ENCODE measurements at places on chromosomes 6 and 20. TPM values are rescaled to one million over a fixed set of nuclear protein-coding genes. Genes with fewer than 3 reads are reported as not detected.
A peak's percentile ranks its signal among the peaks of the same experiment; 100 is the strongest.

DNA sequence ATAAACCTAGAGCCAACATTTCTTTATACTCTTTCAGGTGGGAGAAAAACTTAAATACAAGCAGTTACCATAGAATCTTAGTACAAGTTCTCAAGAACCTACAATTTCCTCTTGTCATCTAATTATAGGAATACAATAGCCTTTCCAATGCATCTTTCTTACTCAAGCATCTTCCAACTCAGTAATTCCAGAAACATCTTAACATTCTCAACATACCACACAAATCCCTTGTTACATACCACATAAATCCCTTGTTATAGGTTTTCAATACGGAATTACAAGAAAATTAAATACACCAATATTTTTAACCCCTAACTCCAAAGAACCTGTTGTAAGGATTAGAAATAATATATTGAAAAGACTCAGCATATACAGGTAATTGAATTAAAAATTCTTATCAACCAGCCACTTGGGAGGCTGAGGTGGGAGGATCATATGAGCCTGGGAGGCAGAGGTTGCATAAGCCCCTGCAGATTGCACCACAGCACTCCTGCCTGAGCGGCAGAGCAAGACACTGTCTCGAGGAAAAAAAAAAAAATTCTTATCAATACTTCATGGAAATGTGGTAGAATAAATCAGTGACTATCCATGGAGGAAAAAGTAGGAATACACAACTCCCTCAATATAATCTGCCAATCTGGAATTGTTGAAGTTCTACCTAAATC is 127.5 kb upstream of the CCDC28A start:
- no peak overlapping the region for H3K4me3 ChIP-seq
- H3K36me3 ChIP-seq, result no peaks in the 10 kb centered on the region
- H3K27me3 ChIP-seq, result no peaks in the 10 kb centered on the region

- H3K4me1 ChIP-seq, result no peaks in the 10 kb centered on the region
- H3K27me3 ChIP-seq, result peaks cover 5% of the 10 kb centered on the region
- H3K4me3 ChIP-seq, result no peak overlapping the region
- H3K36me3 ChIP-seq, result no peaks in the 10 kb centered on the region
Observed at GRCh38 chr6:40349123-40349900, 237.9 kb downstream of the LRFN2 start.

DNA sequence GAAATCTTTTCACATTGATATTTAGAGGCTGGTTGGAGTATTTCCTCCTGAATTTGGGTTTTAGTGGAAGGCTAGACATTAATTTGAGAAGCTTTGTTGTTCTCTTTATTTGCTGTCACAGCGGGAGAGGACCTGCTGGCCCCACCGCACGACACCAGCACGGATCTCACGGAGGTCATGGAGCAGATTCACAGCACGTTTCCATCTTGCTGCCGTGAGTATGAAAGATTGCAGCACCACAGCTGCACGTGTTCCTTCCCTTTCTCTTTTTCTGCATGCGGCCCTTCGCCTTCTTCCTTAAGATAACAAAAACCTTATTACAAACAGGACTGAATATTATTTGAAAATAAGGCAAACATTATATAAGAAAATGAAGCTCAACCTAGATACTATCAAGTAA is 555.5 kb downstream of the UTRN start:
- peaks cover 3% of the 10 kb centered on the region for H3K36me3 ChIP-seq
- no peaks in the 10 kb centered on the region for H3K4me1 ChIP-seq
- no peaks in the 10 kb centered on the region for H3K27me3 ChIP-seq
- no peak overlapping the region for H3K27ac ChIP-seq
- no peak overlapping the region for H3K4me3 ChIP-seq

DNA sequence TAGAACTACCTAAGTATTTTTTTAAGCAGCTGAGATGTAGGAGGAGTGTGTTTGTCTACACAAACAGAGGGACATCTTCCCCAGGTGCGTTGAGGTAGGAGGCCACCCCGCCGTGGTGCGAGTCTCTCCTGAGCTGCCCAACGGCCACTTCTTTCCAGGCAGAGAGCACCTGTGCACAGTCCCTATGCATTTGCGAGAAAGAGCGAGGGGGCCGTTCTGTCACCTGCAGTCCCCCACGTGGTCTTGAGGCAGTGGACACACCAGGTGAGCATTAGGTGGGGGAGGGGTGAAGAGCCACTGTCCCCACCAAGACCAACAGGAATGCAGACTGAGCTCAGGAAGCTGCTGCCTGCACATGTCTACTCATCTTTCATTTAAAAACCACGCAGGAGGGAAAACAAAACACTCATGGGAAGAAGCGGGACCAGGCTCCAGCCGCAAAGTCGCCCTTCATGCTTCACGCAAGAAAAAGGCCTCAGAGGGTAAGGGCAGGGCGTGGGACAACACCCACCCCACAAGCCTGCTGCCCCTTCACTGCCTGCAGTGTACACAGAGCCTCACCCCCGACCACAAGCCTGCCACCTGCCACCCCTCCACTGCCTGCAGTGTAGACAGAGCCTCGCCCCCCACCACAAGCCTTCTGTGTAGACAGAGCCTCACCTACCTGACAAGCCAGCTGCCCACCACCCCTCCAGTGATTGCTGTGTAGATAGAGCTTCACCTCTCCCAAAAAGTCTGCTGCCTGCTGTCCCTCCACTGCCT is 142.0 kb downstream of the DLL1 start:
- no peak for DNase-seq
- H3K4me3 ChIP-seq, result no peak overlapping the region
- H3K27ac ChIP-seq, result no peak overlapping the region
- peaks cover 28% of the 10 kb centered on the region for H3K27me3 ChIP-seq
- H3K36me3 ChIP-seq, result no peaks in the 10 kb centered on the region

Gene PLN
- 11.0 TPM for total RNA-seq

DNA sequence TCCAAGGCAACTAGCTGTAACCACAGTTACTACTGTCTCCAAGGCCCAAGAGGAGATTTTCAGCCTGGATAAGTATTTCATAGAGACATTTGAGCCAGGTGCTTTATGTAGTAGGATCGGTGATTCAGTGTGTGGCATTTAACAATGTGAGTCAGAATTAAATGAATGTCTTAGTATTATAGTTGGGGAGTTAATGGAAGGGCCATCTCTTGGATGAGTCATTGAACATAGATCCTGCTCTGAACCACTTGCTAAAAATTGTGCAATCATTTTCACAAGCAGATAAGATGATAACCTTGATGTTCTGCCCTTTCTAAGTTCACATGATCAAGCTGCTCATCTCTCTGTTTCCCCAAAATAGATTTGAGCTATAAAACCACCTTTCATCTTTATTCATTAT is 668.9 kb upstream of the CITED2 start:
- DNase-seq, result no peak
- H3K4me3 ChIP-seq, result no peak overlapping the region
- no peak overlapping the region for H3K27ac ChIP-seq

GRCh38 chr20:41135187-41135887 is 2.0 kb upstream of the PLCG1 start:
- H3K36me3 ChIP-seq, result no peaks in the 10 kb centered on the region
- H3K27me3 ChIP-seq, result no peaks in the 10 kb centered on the region
- no peak for DNase-seq
- no peak overlapping the region for H3K27ac ChIP-seq

GRCh38 chr6:7050004-7050403 is 57.8 kb upstream of the RREB1 start:
- peaks cover 24% of the 10 kb centered on the region for H3K4me1 ChIP-seq
- DNase-seq, result no peak
- H3K36me3 ChIP-seq, result no peaks in the 10 kb centered on the region
- H3K27me3 ChIP-seq, result no peaks in the 10 kb centered on the region

Gene SIRPD
- not detected for total RNA-seq

DNA sequence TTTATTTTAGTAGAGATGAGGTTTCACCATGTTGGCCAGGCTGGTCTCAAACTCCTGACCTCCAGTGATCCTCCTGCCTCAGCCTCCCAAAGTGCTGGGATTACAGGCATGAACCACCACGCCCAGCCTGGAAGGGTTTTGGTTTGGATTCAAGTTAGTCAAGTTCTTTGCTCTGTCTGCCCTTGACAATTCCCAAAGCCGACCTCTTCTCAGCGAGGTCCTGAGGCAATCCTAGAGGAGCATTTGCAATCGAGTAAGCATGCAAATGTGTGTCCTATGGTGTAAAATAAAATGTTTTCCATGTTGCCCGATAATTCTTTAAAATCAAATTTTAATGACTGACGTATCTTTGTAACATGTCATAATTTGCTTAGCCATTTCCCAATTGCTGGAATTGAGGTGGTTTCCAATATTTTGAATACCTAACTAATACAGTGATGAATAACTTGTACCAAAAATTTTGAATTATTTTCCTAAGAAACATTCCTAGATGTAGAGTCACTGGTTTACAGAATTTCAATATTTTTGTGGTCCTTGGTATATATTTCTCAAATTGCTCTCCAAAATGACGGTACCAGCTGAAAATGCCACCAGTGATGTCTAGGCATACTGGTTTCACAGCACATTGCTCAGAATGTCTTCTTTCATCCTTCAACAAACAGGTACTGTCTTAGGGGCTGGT is 38.7 kb downstream of the GTF2H5 start:
- DNase-seq, result no peak
- no peak overlapping the region for H3K27ac ChIP-seq
- no peaks in the 10 kb centered on the region for H3K36me3 ChIP-seq

GRCh38 chr6:35569011-35569461 is 56.3 kb upstream of the TULP1 start:
- no peaks in the 10 kb centered on the region for H3K36me3 ChIP-seq
- no peak overlapping the region for H3K27ac ChIP-seq
- no peak overlapping the region for H3K4me3 ChIP-seq
- no peaks in the 10 kb centered on the region for H3K27me3 ChIP-seq
- no peaks in the 10 kb centered on the region for H3K4me1 ChIP-seq
- DNase-seq, result peak; percentile 46

DNA sequence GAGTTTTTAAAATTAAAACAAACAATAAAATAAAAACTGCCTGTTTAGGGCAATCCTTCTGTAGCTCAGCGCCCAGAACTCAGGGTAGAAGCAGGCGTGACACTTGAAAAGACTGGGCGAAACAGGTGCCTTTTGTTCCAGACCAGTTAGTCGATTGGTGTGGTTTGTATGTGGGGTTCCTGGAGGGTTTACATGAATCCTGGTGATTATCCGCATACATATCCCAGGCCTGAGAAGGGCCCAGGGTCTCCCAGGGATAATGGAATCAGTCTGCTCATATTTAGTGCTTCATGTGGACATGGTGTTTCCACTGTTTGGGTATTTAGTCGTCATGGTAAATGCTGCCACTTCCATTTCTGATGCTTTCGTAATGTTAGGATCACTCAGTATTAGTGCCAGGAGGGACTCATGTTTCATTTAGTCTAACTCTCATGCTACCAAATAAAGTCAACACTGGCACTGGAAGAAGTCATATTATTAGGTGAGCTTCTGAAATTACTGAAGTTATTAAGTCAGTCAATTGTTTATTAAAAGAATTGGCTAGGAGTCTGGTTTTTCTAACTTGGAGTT is 116.5 kb downstream of the SAMD5 start:
- H3K27ac ChIP-seq, result no peak overlapping the region
- H3K36me3 ChIP-seq, result no peaks in the 10 kb centered on the region
- H3K27me3 ChIP-seq, result no peaks in the 10 kb centered on the region
- DNase-seq, result no peak
- H3K4me3 ChIP-seq, result no peak overlapping the region

DNA sequence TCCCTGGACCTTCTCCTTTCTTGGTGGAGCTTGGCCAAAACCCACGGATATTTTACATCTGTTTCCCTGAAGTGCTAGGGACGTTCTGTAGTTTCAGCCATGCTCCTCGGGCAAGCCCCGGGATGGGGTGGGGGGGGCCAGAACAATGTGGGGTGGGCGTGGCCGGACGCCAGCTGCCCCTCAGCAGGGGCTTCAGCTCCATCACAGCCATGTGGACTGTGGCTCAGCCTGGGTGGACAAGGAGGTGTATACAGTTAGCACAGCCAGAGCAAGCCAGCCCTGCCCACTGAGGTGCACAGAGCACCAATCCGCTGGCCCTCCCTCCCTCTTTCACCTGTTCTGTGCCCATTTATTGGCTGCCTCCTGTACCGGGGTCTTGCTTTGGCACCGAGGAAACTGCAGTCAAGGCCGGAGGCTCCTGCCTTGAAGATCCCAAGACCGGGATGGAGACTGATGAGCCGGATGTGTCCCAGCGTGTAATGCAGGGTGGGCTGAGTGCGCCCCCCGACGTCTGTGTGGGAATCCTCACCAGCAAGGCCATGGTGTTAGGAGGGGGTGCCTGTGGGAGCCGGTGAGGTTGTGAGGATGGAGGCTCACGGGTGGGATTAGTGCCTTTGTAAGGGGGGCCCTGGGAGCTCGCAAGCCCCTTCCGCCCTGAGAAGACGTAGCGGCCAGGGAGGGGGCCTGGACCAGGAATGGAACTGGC is 28.0 kb downstream of the FRMD1 start:
- no peak for DNase-seq
- no peaks in the 10 kb centered on the region for H3K36me3 ChIP-seq
- no peak overlapping the region for H3K27ac ChIP-seq
- no peak overlapping the region for H3K4me3 ChIP-seq
- no peaks in the 10 kb centered on the region for H3K4me1 ChIP-seq
- no peaks in the 10 kb centered on the region for H3K27me3 ChIP-seq

GRCh38 chr6:105832313-105832761 is 253.8 kb upstream of the PRDM1 start:
- H3K4me3 ChIP-seq, result no peak overlapping the region
- H3K4me1 ChIP-seq, result peaks cover 12% of the 10 kb centered on the region
- H3K36me3 ChIP-seq, result no peaks in the 10 kb centered on the region
- DNase-seq, result no peak

DNA sequence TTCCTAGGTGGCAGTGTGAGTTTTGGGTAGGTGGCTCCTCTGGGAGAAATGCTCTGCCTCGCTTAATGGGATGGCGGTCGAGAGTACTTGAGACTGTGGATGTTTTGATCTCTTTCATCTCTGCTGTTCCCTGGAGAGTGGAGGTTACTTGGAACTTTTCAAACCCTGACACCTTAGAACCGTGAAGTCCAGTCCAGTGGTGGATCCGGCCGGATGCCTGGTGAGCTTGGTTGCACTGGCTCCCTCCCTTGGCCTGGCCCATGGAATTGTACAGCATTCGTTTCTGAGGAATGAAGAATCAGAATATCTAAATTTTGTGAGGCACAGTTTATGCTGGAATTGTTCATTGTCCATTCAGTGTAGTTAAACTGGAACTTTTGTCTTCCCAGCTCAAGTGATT is 51.0 kb downstream of the CSE1L start:
- no peak overlapping the region for H3K27ac ChIP-seq
- no peaks in the 10 kb centered on the region for H3K27me3 ChIP-seq
- no peak for DNase-seq

DNA sequence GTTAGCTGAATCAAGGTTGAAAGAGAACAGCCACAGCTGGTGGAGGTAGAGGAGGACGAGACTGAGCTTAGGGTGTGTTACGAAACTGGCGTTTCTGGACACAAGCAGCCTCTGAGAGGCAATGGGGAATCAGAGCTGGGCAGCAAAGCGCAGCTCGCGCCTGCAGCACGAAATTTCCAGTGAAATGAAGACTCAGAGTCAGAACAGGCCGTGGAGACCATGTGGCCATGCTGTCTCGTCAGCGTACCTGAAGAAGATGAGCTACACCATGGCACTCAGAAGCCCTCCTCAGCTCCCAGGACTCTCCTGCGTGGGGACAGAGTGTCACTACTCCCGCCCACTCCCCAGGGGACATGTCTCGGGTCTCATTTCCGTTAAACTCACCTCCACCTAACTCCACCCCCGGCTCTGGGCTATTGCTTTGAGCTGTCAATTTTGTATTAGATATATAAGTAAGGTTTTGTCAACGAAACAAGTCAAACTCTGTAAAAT is 256.9 kb downstream of the ERMARD start:
- no peak overlapping the region for H3K4me3 ChIP-seq
- H3K27me3 ChIP-seq, result no peaks in the 10 kb centered on the region
- H3K4me1 ChIP-seq, result no peaks in the 10 kb centered on the region
- H3K36me3 ChIP-seq, result no peaks in the 10 kb centered on the region

Gene B3GAT2
- not detected for total RNA-seq

Measured in tibial nerve (tissue), 4 donors.